Stimulated activated CD8-positive, alpha-beta memory T cell treated with anti-CD3 and anti-CD28 coated beads, Interleukin-2, amount 100 ng/mL, for 48 hours (primary cell): ENCODE measurements at places on chromosomes 16 and 17.

GRCh38 chr16:10981697-10982216 is 37.4 kb downstream of the CLEC16A start:
- DNase-seq: peak; percentile 50

DNA sequence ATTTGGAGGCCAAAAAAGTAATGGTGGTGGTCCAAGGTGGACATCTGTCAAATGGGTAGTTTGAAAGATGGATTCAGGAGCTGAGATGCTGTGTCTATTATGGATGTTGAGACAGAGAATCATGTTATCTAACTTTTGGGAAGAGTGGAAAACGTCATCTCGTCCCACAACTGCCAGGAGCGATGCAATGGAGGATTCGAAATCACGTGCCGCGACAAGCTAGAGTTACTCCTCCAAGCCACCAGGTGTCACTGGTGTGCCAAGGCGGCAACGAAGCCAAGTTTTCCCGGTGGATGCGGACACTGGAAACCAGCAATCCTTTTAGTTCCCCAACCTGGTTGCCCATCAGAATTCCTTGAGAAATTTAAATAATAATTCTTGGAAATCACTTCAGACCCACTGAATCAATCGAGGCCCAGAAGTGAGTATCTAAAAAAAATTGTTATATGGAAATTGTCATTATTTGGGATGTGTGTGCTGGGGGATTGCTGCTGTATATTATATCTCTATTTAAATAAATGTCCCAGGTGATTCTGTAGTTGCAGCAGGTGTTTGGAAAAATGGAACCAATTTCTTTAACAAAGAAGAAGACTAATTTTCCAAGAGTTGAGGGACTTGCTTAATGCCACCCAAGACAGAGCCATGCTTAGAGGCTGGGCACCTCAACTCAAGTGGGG is 206.1 kb downstream of the HAPSTR1 start:
- no peak for DNase-seq

DNA sequence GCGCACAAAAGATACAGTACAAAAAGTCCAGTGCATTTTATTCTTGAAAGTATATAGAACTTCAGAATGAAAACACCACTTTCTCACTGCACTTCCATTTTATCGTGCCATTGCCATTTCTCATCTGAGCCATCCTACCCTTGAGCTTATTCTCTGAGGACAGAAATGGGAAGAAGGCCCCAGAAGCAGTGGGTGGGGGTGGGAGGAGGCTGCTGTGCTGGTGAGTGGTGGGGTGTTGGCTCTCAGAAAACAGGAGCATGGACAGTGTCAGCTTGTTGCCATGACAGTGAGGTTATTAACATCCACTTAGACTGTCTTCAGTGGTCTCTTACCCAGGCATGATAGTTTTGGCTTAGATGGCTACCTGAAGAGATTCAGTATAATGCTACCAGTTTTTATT is 4.5 kb downstream of the ATMIN start:
- no peak for DNase-seq

- DNase-seq: no peak
Measured at GRCh38 chr17:32315171-32315570, 26.8 kb downstream of the C17orf75 start.

GRCh38 chr17:11940904-11941303 is 56.4 kb downstream of the ZNF18 start:
- no peak for DNase-seq
